ENCODE measurements at places on chromosomes 5 and 9.
A peak's percentile ranks its signal among the peaks of the same experiment; 100 is the strongest.

DNA sequence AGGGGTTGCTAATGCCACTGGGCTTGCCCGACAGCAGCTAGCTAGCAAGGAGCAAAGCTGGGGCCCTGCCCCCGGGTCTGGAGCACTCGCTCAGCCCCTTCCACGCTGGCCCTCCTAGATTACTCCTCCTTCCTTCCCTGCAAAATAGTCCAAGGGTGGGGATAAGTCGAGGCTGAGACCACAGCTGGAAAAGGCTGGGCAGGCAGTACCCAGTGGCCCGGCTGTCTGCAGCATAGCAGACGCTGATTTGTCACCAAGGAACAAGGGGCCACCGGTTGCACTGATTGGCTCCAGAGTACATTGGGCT lies 73.9 kb downstream of the ADAMTS2 start:
- no peak for DNase-seq

DNA sequence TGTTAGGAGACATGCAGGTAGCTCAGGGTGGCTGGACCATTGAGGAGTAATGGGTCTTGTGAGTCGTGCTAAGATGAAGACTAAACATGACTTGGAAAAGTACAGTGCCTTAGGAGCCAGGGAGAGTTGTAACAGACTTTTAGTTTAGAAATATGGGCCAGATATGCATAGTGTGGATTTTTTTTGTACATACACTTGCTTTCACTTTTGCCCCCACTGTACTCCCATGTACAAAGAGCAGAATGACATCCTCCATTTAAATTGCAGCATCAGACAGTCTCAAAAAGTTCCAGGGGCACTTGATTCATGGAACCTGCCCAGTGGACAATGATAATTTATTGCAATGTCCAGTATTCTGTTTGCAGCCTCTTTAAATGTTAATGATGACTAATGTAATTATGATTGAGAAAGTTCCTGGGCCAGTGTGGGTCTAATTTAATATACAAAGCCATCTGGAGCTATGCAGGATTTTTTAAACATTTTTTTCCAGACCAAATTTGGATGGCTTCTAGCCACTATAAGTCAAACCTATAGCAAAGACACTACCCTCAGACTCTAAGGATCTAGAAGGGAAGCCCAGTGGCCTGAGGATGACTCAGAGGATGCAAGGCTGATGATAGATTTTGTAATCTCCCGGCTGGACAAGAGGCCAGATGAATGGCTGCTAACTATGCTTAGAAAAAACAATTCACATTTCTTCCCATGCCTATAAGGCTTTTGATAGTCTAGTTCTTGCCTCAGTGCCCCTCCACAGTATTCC lies 80.1 kb downstream of the TRPC7 start:
- DNase-seq, result no peak

DNA sequence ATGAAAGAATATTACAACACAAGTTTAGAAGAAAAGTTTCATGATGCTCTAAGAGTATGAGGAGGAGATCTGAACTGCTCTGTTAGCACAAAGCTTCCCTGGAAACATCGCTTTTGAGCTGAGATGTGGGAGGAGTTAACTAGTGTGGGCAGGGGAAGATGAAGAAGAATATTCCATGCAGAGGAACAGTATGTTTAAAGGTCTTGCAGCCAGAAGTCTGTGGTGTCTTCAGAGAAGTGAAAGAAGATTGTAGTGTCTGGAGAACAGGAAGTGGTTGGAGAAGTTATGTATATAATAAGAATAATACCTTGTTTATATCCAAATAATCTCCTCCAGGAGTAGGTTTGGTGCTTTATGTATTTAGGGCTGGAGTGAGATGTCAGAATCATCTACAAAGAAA lies 406.7 kb downstream of the MAN2A1 start:
- no peak for DNase-seq

DNA sequence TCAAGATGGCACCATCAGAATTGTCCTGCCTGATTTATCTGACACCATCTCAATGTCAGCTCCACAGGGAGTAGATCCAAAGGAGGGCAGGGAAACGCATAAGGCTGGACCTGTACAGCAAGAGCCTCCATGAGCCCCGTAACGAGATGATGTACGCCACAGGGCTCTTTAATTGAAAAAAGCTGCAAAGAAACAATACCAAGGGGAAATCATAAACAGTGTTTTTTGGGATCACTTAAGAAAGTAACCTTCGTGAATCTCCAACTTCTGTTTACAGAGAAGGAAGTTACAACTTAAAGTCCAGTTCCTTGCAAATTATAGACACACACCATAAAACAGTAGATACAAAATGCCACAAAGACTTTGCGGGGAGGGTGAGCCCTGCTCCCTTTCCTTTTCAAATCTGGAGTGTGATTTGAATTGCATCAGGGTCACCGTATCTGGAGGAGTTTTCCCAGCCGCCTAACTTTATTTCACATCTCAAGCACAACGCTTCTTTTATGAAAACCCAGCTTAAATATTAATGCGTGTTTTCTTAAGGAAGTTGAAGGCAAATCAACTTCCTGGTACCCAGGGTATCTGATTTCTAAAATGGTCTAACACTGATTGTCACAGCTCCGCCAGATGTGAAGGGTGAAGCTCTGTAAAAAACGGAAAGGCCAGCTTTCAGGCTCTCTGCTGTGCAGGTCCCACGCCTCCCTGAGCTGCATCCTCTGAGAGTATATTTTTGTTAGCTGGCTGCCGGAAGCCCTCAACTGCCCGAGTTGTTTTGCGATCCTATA lies 88.9 kb downstream of the EBF1 start:
- peak; percentile 52 for DNase-seq

DNA sequence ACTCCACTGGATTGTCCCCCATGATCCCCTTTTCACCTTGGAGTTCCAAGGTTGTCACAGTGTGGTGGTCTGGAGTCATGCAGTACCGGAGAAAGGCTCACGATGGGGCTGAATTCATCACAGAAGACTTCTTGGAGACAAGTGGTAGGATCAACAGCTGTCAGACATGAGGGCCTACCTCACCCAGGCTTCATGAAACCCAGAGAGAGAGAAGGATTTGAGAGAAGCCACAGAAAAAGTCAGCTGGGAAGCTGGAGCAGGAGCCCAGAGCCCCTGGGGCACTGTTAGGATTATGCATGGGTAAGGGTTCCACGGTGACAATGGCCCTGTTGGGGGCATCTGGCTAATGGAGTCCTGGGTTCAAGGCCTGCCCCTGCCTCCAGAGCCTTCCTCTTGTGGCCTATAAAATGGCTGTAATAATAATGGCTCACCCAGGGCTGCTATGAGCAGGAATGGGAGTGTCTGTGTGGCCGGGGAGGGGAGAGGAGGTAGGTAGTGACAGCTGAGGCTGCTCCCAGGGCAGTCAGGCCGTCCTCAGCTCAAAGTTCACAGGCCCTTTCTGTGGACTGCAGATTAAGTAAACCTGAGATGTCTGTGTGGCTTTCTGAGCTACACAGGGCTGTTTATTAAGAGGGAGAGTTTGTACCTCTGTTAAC lies 910 bp downstream of the TRIM14 start:
- no peak for DNase-seq

DNA sequence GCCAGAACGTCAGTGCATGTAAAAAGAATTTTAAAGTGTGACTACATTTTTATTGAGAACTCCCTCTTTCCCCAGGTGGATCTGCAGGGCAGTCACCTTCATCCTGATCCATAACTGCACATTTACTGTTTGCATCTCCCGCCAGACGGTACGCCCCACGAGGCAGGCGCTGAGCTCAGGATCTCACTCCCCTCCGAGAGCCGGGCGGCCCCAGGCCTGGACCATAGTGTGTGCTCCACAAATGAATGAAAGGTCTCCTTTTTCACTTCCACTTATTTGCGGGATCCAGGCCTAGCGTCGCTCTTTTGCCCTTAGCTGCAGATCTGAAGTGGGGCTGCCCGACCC lies 378 bp downstream of the DROSHA start:
- no peak for DNase-seq

Measured in GM18507 (cell line).